Globus pallidus (tissue), 1 donor: ENCODE measurements at places on chromosomes 3 and 15.

- no peak for DNase-seq
Measured at GRCh38 chr15:32951736-32952464, 234.1 kb downstream of the GREM1 start.

DNA sequence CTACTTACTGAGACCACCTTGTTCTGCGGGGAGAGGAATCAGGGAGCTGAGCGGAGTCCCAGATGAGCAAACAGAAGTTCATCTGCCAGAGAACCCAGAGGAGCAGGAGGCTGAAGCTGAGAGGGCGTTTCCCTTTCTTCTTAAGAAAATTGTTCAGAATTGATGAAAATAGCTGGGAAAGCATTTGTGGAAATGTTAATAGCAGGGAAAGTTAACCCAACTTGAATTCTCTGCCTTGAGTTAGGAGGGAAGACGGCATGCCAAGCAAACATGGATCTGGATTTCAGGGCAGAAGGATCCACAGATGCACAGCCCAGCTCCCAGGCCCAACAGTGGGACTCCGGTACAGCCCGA lies 23.2 kb downstream of the CRABP1 start:
- DNase-seq, result no peak

DNA sequence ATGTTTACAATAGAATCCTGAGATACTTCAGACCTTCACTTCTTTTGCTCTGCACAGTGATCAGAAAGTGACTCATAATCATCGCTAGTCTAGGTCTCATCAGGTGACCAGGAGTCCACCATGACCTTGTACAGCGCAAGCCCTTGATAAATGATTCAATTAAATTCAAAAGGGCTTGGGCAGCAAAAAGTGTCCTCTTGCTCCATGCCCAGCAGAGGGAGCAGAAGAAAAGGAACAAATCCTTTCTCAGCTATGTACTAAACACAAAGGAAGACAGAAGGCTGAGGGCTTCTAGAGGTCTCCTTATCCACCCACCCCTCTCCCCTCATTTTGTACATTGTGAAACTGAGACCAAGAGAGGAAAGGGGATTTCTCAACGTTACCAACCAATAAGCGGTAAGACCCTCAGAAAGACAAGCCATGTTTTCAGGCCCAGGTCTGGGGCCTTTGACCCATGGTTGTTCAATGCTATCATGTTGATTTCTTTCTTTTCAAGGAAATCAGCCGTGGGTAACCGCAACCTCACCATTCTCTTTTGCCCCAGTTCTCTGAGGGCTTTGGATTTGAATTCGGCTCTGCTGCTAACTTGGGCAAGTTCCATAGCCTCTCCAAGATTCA lies 74.8 kb downstream of the AQP9 start:
- DNase-seq, result peak; percentile 51

GRCh38 chr3:60431599-60431958 lies 819.7 kb downstream of the FHIT start:
- no peak for DNase-seq

- DNase-seq, result peak; percentile 91
Measured at GRCh38 chr3:79019137-79019923, 748.5 kb downstream of the ROBO1 start.

DNA sequence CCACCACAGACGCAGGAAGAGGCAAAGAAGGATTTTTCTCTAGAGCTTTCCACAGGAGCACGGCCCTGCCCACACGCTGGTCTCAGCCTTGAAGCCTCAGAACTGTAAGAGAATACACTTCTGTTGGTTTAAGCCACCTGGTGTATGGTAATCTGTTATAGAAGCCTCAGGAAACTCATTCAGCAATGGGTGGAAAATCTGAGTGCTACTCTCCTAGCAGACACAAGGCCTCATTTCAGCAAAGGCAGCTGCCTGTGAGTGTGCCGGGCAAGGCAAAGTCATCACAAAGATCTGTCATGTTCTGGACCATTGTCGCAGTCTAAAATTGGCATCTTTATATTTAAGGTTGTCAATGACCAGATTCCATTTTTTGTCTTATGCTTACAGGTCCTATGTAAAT lies 31.0 kb downstream of the ATP10A start:
- DNase-seq, result no peak

GRCh38 chr3:173913974-173914421 lies 516.5 kb downstream of the NLGN1 start:
- no peak for DNase-seq

- no peak for DNase-seq
Measured at GRCh38 chr3:149473357-149474249, 894 bp upstream of the TM4SF4 start.

- no peak for DNase-seq
Measured at GRCh38 chr3:148146947-148147826, 550.5 kb upstream of the AGTR1 start.

DNA sequence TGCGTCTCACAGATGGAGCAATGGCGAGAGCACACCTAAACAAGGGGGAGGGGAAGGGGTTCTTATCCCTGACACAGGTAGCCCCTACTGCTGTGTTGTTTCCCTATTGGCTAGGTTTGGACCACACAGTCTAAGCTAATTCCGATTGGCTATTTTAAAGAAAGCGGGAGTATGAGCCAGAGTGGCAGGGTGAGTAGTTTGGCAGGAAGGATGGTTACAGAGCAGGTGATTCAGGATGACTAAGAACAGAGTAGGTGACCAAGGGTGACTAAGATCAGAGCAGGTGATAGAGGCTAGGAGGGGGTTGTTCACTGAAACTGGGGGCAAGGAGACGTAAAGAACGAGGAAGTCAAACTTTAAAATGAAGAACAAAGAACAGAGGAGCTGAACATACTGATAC lies 511.8 kb downstream of the EDEM1 start:
- no peak for DNase-seq

GRCh38 chr3:64046592-64046991 lies 23.3 kb upstream of the PSMD6 start:
- no peak for DNase-seq

- no peak for DNase-seq
Measured at GRCh38 chr3:98843266-98843959, 58.1 kb downstream of the DCBLD2 start.

DNA sequence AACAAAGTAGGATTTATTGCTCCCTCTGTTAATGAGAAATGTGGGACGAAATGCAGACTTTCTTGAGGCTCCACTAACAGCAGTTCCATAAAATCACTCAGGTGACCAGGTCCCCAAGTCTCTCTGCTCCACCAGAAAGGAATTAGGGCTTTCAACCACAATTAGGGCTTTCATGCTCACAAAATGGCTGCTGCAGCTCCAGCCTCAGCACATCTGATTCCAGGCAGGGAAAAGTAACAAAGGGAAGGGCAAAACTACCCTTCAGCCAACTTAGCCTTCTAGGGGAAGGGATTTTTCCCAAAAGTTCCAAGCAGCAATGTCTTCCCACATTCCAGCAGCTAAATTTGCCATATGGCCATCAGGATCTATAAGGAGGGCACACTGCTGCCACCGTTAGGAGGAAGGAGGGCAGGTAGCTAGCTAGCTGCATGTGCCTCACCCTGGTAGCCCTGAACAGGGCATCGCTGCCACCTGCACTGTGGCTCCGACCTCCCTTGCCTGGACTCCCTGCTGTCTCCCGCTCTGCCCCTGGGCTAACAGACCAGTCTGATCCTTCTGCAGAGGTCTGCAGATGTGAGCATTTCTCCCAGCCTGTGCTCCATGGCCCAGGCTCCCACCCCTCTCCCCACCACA lies 12.8 kb downstream of the CFAP100 start:
- DNase-seq, result no peak

- no peak for DNase-seq
Measured at GRCh38 chr3:177337541-177338331, 140.5 kb upstream of the TBL1XR1 start.

- no peak for DNase-seq
Measured at GRCh38 chr3:128907706-128908445, 28.5 kb downstream of the ACAD9 start.

- DNase-seq, result no peak
Measured at GRCh38 chr3:112038863-112039262, 4.3 kb downstream of the TMPRSS7 start.

GRCh38 chr3:138065949-138066348 lies 49.5 kb downstream of the DZIP1L start:
- DNase-seq, result no peak

DNA sequence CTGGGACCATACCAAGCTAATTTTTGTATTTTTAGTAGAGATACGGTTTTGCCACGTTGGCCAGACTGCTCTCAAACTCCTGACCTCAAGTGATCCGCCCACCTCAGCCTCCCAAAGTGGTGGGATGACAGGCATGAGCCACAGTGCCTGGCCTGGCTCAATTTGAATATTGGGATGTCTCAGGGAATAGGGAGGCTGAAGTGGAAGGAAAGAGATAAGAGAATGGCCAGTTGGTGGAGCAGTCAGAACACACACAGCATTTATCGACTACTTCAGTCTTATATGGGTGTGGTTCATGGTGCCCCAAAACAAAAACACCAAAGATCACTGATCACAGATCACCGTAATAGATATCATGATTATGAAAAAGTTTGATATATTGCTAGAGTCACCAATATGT lies 144.4 kb downstream of the GMNC start:
- DNase-seq, result no peak

DNA sequence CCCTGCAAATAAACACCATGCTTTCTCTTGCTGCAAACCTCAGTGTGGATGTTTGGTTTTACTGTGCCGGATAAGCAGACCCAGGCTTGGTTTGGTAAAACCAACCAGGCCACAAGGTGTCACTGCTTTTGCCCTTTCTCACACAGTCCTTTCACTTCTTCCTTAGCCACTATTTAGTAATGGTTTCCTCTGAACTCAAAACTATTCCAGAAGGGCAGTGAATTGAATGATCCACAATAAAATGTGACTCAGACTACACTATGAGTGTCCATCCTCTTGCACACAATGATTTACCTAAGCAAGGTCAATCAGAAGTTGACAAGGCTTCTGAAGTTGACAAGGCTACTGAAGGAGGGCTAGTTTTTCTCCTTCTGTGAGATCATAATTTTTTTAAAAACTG lies 552.4 kb upstream of the CCDC54 start:
- DNase-seq, result peak; percentile 40

GRCh38 chr3:137194301-137194700 lies 236.5 kb downstream of the IL20RB start:
- no peak for DNase-seq

DNA sequence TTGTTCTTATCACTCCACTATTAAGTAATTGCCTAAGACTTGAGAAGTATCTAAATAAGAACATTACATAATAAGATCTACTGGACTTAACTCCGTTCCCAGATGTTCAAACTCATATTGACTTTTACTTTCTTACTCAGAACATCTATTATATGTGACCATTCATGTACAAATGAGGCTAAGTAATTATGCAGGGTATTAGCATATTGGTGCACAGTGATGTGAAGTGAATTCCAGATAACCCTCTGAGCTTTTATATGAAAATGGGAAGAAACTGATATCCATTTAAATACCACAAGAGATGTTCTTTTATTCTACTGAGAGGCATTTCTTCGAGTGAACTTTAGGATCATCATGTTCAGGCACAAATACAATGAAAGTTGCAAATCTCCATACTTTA lies 135.7 kb downstream of the ZPLD1 start:
- no peak for DNase-seq

DNA sequence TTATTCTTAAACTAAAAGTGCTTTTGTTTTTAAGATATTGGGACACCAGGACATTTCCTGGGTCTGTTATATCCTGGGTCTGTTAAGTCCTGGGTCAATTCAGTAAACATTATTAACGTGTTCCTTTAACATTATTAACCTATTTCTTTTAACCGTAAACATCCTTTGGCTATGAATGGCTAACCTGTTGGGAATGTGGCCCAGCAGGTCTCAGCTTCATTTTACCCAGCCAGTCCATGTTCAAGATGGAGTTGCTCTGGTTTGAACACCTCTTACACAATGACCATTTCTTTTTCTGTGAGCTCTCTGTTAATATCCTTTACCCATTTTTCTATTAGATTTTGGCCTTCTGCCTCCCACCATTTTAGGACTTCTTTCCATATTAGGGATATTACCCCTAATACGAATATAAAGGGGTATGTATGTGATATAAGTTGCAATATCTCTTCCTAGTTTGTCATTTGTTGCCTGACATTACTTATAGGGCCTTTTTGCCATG lies 88.9 kb upstream of the NEDD4 start:
- DNase-seq, result no peak

DNA sequence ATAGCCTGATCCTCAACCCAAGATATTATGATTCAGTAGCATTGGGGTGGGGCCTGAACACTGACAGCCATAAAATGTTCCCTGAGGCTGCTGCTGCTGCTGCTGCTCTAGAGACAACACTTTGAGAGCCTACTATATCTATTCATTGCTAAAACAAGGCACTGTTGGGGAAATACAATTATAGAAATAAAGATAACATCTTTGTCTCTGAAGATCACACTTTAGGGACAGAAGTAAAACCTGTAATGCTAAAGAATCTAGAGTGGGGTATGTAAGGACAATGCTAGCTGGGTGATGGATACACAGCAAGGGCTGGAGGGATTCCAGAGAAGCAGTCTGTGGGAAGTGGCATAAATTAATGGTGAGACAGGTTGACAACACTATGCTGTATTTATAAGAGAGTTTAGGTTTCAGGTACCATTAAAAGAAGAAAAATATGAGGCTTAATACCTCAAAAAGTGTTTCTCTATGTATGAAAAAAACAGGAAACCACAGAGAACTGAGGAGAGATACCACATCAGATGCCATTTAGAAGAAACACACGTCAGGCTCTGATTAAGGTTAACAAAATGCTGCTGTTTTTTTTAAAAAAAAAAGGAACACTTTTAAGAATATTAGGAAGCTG lies 115.9 kb downstream of the CBLB start:
- DNase-seq, result no peak

GRCh38 chr3:126553284-126554084 lies 5.2 kb downstream of the C3orf22 start:
- DNase-seq, result no peak

DNA sequence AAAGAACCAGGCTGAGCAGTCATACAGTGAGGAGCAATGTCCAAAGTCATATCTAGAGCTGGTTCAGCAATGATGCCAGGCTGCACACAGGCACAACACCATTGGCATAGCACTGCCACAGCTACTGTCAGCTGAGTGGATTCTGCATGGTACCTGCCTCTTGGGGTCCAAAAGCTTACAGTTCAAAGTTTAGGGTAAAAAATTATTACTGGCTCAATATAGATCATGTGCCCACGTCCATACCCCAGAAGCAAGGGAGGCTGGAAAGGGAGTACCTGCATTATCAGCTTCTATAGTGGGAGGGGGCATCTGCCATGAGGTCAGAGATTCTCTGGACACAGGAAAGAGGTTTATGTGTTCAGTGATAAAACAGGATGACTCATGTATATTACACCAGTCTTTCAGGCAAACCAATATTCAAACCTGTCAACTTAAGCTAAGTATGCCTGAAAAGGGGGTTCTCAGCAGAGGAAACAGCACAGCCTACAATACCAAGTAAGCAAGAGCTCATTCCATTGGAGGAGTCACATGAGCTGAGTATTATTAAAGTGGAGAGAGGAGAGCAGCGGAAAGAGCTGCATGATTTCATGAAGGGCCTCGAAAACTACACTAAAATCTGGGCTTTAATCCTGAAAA lies 99.0 kb downstream of the ANO10 start:
- no peak for DNase-seq

GRCh38 chr3:63383040-63383439 lies 104.9 kb downstream of the SYNPR start:
- DNase-seq, result no peak
